ENCODE measurements at places on chromosomes 5 and 9.

- no peak for DNase-seq
These were observed 203.1 kb downstream of the FSTL4 start for GRCh38 chr5:133409210-133409674.

DNA sequence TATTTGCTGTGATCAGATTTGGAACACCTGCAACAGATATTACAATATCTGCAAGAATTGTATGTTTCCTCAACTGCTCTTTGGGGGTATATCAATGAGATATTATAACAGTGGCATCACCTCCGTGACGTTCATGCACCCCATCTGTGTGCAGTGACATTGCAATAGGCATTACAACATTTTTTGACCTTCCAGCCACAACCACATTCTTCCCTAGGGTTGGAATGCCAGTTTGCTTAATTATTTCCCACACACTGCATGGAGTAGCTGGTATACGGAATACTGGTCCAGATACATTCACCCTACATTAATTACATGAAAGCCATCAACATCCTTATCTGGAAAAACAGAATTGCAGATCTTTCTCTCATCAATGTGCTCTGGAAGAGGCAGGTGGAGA lies 42.3 kb downstream of the FBXO4 start:
- DNase-seq: no peak

GRCh38 chr9:91488341-91488740 lies 64.7 kb upstream of the NFIL3 start:
- DNase-seq: no peak

DNA sequence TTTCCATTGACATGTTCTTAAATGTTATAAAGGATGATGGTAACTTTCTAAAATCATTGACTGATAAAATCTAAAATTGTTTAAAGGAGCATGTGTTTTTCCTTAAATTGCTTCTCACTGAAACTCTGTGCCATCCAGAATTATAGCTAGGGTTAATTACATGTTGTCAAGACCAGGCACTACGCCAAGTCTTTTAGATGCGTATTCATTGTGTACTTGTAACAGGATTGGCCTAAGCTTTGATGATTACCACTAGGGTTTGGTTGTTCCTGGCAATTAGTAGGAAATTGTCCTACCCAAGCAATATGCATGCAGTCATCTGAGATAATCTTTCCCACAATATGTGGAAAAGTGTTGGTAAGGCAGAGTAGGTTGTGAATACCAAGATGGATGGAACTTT lies 43.8 kb downstream of the PRKACG start:
- no peak for DNase-seq

DNA sequence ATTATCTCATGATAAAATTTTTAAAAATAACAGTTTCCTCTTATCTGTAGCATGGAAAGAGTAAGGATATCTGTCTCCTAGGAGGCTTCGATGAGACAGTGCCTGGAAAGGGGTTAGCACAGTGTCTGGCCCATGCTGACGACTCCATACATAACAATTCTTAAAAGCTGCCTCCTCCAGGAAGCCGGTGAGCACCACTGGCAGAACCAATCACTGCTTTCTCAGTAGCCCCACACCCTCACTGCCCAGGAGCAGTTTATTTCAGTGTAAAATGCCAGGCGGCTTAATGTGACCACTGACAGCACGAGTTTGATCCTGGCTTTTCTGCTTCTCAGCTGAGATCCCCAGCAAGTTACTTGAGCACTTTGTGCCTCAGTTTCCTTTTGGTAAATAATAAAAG lies 1.2 kb upstream of the NIPAL4 start:
- DNase-seq: no peak

DNA sequence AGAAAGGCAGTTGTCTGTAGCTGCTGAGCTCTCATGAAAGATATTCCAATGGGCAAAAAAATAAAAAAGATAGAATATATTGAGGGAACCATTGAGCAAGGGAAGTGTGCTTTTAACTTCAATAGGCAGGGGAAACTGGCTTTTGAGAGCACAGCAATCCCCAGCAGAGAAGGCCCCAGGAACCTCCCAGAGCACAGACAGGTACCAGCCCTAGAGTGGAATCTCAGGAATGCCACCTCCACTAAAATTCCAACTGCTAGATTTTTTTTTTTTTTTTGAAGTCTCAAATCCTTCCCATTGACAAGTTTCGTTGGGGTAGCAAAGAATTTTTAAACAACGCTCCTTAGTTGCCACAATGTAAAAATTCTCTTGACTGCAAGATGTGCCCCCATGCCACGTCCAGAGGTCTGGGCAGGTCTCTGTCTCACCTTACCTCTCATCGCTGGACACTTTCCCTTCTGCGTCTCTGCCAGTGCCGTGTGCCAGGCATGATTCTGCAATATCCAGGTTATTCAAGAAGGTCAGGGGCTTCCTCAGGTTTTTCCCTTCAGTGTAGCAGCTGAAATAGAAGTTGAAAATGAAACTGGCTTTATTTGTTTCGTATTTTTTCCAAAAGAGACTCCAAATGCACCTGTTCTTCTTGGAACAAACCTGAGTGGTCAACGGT lies 64.2 kb upstream of the IRX1 start:
- DNase-seq: no peak

Measured in kidney epithelial cell (primary cell).